ENCODE measurements at places on chromosomes 12 and 14. TPM values are rescaled to one million over a fixed set of nuclear protein-coding genes. Genes with fewer than 3 reads are reported as not detected.

Gene SERPINA12
- not detected for total RNA-seq

Gene RNASE3
- not detected for total RNA-seq

Gene AQP2
- not detected for total RNA-seq

Gene FAM90A1
- not detected for total RNA-seq

Gene DCTN2
- 157 TPM for total RNA-seq

Gene IGFBP6
- total RNA-seq = 16.6 TPM

Gene CFAP54
- total RNA-seq = 0.70 TPM

Gene SLCO1B3
- total RNA-seq = not detected

Gene CTSG
- not detected for total RNA-seq

Gene SLC10A1
- not detected for total RNA-seq

Gene RTL1
- total RNA-seq = not detected

Gene OTX2
- 21.2 TPM for total RNA-seq

Gene STAT2
- total RNA-seq = 60.6 TPM

Gene C12orf50
- total RNA-seq = 0.03 TPM

Gene CAPZA3
- not detected for total RNA-seq

Gene COX8C
- total RNA-seq = not detected

Gene LRP1-AS
- total RNA-seq = not detected

Gene SMCO2
- not detected for total RNA-seq

Gene FAIM2
- 2.0 TPM for total RNA-seq

Gene NPFF
- 0.69 TPM for total RNA-seq

Gene MDM1
- total RNA-seq = 18.9 TPM

Gene CCDC38
- total RNA-seq = not detected

Gene KRT3
- total RNA-seq = not detected

Gene TEX22
- total RNA-seq = 0.21 TPM

Gene TSPAN19
- total RNA-seq = 0.50 TPM

Data from GM23338 (cell line).